ENCODE measurements at places on chromosomes 5 and 9. TPM values are rescaled to one million over a fixed set of nuclear protein-coding genes. Genes with fewer than 3 reads are reported as not detected.
A peak's percentile ranks its signal among the peaks of the same experiment; 100 is the strongest.

GRCh38 chr5:128252756-128253155 is 169.2 kb downstream of the SLC12A2 start:
- DNase-seq: no peak

- no peak for DNase-seq
Measured at GRCh38 chr9:22975951-22976350, 529.3 kb downstream of the DMRTA1 start.

DNA sequence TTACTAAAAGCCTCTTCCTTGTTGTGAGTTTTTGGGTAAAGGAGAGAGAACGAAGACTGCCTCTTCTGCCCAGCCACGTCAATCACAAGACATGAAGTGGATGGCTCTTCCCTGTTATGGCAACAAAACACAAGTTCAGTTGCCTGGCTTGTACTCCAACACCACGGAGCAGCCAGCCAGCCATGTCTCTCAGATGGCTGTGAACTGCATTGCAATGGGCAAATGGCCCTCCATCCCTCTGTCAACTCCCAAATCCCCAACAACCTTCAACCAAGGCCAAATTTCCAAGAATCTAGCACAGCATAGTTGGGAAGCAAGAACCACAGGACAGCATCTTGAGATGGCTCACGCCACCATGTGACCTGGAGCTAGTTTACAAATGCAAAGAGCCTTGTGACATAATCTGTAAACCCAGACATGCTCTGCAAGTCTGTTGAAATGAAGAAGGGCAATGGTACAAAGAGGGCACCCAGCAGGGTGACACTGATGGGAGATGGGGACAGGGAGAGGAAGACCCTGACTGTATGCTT is 53.9 kb downstream of the ZNF366 start:
- peak; percentile 10 for DNase-seq

GRCh38 chr9:135048046-135048757 is 39.3 kb upstream of the OLFM1 start:
- DNase-seq: no peak

EIF4EBP3 gene
- total RNA-seq: 3.0 TPM

SAXO1 gene
- not detected for total RNA-seq
